ENCODE measurements at places on chromosomes 16 and 17.

- DNase-seq: no peak
Measured at GRCh38 chr16:74575175-74575806, 31.6 kb downstream of the GLG1 start.

DNA sequence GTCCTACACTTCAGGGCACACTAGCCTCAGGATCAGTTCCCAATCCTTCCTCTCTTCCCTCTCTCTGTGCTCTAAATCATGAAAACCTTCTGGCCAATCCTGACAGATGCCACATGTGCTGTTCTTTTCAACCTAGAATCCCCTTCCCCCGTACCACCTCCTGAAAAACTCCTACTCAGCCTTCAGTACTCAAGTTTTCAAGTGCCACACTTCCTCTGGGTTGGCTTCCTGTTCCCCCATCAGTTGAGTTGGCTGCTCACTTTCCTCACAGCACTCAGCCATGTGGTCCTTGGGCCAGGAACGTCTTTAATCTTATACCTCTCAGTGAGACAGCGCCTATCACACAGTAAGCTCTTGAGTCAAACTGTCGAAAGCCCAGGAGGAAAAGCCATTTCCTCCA, 3.3 kb downstream of the ASPHD1 start:
- no peak for DNase-seq

GRCh38 chr16:72493716-72494415, 321.9 kb upstream of the PMFBP1 start:
- no peak for DNase-seq

- DNase-seq: no peak
Measured at GRCh38 chr17:46158323-46159296, 34.6 kb downstream of the KANSL1 start.

DNA sequence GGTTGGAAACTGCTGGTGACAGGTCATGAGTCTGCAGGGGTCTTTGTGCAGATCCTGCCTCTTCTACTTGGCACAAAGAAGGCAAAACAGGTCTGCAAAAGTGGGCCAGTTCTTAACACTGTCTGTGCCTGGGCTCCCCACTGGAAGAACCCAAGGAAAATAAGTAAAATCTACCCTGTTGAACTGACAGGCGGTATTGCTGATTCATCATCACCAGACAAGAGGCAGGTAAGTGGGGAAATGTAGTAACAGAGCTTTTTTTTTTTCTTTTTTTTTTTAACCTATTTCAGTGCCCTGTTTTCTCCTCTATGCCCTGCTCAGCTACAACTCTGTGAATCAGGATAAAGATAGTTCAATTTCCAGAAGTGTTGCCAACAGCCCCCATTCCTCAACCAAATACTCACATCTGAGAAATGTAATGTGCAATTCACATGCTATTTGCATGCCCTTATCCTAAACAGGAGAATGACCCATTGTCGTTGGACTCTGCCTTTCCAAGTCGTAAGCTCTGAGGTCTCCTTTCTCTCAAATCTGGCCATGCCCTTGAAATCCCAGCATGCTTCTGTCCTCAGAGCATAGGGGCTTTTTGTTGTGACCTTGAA, 237.0 kb downstream of the SOX9 start:
- DNase-seq: no peak

DNA sequence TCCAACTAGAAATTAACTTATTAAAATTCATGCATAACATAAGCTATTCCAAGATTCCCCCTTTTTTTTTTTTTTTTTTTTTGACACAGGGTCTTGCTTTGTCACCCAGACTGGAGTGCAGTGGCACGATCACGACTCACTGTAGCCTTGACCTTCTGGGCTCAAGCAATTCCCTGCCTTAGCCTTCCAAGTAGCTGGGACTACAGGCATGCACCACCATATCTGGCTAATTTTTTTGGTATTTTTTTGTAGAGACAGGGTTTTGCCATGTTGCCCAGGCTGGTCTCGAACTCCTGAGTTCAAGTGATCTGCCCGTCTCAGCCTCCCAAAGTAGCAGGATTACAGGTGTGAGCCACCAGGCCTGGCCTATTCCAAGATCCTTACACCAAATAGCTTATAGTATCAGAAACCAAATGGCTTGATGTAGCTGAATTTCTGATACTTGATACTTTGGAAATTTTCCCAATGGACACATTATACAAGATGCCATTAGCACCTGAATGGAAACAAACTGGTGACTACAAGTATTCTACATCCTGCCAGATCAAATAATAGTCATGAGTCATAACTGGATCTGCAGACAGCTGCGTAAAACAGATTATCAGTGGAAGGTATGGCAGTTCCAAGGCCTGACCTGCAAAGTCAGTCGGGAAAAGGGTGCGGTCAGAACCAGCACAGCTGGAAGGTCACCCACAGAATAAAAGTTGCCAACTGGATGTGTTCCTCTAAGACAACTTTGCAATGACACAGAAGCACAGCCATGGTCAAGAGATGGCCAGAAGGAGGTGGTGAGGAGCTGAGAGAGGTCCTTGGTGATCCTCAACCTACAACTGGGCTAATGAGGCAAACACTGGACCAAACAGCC, 14.5 kb downstream of the TUBG1 start:
- no peak for DNase-seq

DNA sequence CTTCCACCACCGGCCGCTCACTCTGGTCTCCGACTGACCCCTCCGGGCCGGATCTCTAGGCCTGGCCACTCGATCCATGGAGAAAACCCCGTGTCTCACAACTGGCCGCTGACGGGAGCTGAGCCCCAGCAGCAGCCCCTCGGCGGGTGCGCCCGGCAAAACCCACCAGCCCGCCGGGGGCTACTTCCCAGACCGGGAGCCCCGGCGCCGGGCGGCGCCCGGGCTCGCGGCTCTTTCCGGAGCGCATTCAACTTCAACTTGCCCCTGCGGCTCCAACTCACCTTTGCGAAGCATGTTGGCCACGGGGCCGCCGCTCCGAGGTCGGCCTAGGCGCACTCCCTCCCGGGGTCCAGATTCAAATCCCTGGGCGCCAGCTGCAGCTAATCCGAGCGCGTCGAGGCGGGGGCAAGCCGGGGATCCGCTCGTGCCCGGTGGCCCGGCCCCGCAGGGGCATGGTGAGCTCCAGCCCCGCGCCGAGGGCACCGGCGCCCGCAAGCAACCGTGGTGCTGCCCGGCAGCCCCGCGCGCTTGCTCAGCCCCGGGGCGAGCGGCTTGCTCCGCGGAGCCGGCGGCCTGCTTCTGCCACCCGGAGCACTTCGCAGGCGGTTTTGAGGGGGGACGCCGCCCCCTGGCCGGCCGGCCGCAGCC, 438 bp downstream of the RTN4RL1 start:
- DNase-seq: no peak

GRCh38 chr16:88387180-88387765, 4.5 kb downstream of the ZNF469 start:
- no peak for DNase-seq

- DNase-seq: no peak
Measured at GRCh38 chr16:12203780-12204351, 227.3 kb downstream of the SNX29 start.

GRCh38 chr17:41351177-41351576, 549 bp upstream of the KRT33A start:
- DNase-seq: no peak

GRCh38 chr16:78816499-78817195, 717.2 kb downstream of the WWOX start:
- DNase-seq: no peak

GRCh38 chr17:33647956-33648355, 354.9 kb upstream of the ASIC2 start:
- no peak for DNase-seq

DNA sequence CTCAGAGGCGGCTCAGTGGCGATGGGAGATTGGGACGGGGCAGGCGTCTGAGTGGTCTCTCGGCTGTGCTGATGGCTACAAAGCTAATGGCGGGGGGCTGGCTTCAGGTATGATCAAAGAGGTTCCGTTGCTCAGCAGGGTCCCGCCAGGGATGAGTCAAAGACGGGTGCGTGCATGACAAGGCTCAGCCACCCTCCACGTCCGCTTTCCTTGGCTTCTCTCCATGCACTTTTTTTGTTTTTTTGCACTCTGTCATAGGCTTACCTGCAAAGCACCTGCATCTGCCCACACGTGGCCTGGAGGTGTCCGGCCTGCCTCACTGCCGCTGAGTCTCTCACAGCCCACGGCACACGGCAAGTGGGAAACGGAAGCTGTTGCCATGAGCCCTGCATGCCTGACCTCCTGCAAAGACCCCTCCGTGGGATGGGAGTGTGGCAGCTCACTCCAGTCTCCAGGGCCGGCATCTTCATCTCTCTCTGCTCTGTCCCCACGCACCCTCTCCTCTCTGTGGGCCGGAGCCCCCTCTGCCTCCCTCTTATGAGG, 85.5 kb upstream of the ZNF469 start:
- DNase-seq: no peak

DNA sequence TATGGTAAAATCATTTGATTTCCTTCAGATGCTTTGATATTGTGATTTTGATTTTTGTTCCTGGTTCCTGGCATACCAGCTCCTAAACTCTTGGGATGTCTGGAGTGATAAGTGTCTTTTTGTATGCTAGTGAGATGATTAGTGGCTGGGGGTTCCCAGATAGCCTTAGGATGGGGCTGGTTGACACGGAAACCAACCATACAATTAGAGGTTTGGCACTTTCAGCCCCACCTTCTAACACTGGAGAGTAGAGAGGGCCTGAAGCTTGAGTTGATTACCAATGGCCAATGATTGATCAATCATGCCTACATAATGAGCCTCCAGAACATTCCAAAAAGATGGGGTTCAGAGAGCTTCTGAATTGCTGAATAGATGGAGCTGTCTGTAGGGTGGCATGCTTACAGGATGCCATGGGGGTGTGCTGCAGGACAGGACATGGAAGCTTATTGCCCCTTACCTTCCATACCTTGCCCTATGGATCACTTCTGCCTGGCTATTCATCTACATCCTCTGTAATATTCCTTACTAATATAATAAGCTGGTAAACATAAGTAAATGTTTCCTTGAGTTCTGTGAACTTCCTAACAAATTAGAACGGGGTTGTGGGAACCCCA, 22.8 kb downstream of the RNF112 start:
- no peak for DNase-seq

GRCh38 chr16:75477680-75478473, 13.4 kb upstream of the TMEM170A start:
- DNase-seq: no peak

- no peak for DNase-seq
Measured at GRCh38 chr16:71771571-71771970, 37.1 kb downstream of the AP1G1 start.

DNA sequence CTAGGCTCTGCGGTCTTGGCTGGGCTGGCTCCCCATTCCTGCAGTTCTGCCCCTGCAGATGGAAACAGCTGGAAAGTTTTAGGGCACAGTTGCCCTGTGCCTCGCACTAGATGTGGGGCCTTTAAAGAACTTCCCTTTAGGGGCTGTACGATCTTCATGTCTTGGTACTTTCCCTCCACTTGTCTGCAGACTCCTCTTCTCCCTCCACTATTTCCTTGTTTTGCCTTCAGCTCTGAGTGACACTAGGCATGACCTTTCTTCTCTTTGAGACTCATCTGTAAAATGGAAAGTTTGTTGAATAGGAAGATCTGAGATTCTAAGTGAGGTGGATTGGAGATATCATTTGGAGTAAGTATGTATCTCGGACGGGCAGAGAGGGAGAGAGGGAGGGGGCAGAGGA, 6.3 kb upstream of the TAC4 start:
- DNase-seq: no peak

GRCh38 chr17:17075125-17075781, 33.0 kb downstream of the MPRIP start:
- DNase-seq: no peak

GRCh38 chr17:60827943-60828342, 150.3 kb downstream of the BCAS3 start:
- no peak for DNase-seq

DNA sequence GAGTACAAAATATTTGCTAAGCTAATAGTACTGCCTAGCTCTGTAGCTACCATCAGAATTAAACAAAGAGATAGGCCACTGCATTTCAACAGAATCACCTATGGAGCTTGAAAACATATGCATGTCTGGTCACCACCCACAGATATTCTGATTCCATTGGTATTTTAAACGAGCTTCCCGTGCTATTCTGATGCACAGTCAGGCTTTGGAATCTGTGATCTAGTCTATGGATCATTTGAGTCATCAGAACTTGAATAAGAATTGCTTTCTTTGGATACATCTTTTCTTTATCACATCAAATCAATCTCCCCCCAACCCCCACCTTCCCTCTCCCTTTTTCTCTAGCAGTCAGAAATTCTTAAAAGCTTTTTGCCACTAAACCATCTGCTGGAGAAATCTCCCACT, 124.7 kb downstream of the NPIPB5 start:
- DNase-seq: no peak

GRCh38 chr16:54112451-54113206, 174.0 kb downstream of the IRX3 start:
- DNase-seq: no peak

DNA sequence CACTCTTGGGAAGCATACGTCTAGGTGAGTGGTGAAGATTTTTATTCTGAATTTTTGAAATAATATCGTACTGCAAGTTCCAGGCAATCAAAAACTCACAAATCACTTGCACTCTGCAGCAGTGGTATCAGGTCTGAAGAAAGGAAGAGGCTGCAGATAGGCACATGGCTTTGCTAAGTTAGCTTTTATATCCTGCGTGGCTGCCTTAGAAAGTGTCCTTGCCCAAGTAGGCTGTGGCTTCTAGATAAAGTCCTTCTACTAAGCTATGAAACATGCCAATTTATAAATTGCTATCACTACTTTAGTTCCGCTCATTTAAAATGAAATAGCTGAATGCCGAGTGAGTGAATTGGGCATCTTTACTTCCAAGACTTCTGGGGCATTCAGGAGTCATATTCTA, 17.9 kb downstream of the WWOX start:
- no peak for DNase-seq

DNA sequence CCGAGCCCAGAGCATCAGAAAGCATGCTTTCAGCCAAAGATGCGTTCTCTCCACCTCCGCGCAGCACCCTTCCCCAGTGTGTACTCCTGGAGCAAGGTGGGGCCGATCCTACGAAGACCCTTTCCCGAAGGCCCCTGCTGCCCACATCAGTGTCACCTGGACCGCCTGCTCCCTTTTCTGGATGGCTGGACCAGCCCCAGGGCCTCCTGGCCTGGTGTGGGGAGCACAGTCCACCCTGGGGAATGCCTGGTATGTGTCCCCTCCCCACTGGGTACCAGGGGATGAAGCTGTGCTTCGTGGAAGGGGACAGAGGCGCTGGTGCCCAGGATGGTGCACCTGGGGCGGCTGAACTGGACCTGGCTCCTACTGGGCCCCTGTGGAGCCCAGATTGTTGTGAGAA, 173.8 kb downstream of the SEC14L1 start:
- DNase-seq: no peak
